ENCODE measurements at places on chromosomes 2 and 18.

DNA sequence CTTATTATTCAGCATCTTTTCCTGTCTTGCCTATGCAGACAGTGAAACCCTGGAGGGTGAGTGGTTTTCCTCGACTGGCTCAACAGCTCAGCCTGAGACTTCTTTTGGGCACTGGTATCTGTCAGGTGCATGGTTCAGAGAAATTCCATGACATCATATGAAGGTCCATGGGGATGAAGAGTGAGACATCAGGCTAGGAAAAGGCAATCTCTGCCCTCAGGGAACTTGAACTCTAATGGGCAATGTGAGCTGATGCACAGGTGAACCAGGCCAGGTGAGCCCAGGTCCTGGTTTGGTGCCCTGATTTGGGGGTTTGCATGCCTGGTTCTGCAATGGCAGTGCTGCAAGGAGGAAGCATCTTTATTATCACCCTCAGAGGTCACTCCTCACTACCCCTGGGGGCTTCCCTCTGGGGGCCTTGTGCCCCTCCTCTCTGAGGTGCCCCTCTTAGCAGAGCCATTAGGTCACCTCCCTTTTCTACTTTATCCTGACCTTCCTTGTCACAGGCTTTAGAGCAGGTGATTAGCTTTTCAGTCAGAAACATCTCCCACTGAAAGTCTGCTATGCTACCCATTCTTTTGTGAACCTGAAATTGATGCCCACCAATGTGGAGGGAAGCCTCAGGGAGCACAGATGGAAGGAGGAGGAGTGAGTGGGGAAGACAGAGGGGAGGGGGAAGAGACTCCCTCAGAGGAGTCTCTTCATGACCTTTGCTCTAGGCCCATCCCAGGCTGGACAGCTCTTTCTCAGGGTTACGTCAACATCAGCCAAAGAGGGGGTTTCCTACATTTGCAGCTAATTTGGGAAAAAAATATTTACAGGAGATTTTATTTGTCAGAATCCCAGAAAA lies 47.3 kb downstream of the MERTK start:
- no peak for DNase-seq

DNA sequence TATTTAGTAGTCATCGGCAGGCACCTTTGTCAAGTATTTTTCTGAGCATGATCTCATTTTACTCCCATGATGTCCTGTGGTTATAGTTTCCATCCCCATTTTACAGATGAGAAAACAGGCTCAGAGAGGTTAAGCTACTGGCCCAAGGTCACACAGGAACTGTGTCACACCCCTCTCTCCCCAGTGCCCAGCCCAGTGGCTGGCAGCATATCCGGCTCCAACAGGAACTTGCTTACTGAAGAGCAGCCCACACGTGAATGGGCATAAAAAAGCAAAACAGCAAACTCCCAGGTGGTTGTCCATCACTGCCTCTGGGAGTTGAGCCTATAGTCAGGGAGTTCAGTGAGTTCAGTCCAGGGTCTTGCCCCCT lies 8.3 kb upstream of the KLF11 start:
- no peak for DNase-seq

DNA sequence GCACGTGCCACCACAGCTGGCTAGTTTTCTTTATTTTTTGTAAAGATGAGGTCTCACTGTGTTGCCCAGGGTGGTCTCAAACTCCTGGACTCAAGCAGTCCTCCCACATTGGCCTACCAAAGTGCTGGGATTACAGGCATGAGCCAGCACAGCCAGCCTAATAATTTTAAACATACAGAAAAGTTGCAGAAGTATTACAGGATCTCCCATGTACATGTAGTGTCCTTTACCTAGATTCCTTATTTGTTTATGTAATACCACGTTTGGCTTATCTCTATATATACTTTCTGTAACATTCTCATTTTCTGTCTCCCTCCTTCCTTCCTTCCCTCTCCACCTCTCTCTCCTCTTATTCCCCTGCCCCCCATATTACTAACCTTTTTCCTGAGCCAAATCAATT lies 41.7 kb downstream of the PPM1B start:
- no peak for DNase-seq

- no peak for DNase-seq
Observed at GRCh38 chr2:99854236-99854852, 288.0 kb downstream of the AFF3 start.

DNA sequence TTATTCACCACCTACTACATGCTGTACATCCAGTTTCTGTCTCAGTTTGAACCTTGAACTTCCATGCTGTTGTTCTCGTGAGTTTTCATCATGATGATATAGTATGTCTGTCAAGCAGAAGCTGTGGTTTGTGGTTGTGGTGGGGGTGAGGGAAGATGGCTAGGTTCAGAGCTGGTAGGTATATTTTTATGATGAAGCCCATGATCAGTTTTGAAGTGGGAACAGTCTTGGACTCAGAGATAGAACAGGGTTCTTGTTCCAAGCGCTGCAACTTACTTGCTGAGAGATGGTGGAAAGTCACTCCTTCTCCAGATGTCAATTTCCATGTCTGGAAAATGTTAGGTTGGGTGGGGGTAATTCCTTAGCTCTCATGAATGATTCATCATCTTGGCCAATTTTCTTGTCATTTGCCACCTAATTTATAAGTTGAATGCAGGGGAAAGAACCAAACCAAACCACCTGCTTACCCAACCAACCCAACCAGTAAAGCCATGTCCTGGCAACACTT lies 21.6 kb downstream of the PMAIP1 start:
- DNase-seq = no peak

GRCh38 chr18:25434745-25435144 lies 82.8 kb upstream of the ZNF521 start:
- DNase-seq = no peak

DNA sequence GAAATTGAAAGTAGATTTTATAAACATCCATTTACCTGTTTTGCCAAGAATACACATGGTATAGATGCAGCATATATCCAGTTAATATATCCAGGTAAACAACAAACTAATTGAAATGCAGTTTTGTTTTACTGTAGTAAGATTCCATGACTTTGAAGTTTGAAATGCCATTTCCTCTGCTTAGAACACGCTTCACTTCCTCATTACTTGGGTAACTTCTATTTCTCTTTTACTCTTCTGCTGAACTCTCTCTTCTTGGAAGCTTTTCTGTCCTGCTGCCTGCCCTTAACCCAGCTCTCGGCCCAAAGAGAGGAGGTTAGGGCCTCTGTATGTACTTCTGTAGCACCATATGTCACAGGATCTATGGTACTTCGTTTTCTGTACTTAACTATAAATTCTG lies 14.1 kb upstream of the IL1RL2 start:
- DNase-seq = no peak

DNA sequence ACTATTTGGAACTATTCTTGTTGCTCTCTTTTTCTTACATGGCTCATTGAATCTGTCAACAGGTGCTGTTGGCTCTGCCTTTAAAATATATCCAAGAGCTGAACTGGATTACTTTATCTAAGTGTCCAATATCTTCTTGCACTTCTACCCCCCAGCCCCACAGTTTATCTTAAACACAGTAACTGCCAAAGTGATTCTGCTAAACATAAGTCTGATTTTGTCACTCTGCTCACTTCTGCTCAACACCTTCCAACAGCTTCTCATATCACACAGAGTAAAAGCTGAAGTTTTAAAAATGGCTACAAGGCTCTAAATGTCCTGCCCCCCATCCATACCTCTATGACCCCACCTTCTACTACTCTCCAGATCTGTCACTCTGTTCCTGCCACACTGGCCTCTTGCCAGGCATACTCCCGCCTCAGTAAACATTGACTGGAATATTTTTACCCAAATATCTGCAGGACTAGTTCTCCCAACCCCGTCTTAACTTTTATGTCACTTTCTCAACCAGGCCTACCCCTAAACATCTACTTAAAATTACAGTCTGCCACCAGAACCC lies 130.7 kb downstream of the CCDC148 start:
- DNase-seq = no peak

GRCh38 chr2:39893616-39894015 lies 114.6 kb upstream of the THUMPD2 start:
- no peak for DNase-seq
